ENCODE measurements at places on chromosomes 2 and 18.

DNA sequence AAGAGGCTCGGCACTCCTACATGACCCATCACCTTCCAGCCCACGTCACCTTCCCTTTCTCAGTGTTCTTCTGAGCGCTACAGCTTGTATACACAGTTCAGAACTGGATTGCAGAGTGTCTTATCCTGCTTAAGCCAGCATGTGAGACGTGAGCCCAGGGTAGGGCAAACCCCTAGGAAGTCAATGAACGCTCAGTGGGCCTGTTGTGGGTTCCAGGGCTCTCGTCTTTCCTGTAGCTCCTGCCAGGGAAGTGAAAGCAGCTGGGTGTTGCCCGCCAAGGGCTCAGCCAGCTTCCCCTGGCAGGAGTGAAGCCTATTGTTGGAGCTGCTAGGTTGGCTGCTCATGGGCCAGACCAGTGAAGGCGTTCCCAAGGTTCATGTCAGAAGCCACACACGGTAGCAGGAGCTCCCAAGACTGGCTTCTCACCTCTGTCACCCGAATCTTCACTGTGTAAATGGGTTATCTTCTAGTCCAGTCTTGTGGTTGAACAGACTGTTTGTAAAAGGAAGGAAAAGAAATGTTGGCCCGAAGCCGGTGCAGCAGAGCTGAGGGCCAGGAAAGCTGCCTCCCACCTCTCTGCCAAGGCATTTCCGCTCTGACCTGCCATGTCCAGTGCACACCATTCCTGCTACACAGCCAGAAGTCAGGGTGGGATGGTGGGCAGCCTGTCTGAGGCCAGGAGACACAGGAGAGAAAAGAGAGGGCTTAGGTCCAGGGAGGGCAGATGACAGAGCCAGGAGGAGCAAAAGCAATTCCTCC, 69.6 kb upstream of the RMDN2 start:
- no peak for DNase-seq

GRCh38 chr2:177998006-177998405, 74.6 kb downstream of the PDE11A start:
- no peak for DNase-seq

DNA sequence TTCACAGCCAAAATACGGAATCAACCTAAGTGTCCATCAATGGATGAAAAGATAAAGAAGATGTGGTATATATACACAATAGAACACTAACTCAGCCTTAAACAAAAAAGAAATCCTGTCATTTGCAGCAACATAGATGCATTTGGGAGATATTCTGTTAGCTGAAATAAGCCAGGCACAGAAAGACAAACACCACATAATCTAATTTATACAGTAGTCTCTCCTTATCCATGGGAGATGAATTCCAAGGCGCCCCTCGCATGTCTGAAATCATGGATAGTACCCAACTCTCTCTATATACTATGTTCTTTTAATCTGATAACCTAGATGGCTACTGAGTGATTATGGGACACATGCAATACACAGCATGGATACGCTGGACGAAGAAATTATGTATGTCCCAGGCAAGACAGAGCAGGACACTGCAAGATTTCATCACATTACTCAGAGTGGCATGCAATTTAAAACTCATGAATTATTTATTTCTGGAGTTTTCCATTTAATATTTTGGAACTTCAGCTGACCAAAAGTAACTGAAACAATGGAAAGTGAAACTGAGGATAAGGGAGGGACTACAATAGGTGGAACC, 39.5 kb downstream of the ORC4 start:
- DNase-seq = no peak

DNA sequence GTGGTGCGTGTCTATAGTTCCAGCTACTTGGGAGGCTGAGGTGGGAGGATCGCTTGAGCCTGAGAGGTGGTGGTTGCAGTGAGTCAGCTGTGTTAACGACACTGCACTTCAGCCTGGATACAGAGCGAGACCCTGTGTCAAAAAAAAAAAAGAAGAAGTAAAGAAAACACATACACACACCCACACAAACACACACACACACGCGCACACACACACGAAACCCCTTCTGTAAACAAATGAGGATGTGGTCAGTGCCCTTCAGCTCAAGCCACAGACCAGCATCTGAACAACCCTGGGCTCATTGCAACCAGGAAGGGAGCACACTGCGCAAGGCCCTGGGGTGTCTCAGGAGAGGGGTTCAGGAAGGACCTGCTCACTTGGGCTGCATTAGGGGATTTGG, 47.9 kb upstream of the KCNF1 start:
- peak; percentile 51 for DNase-seq

- no peak for DNase-seq
These were observed 233.7 kb upstream of the CXCR4 start for GRCh38 chr2:136351684-136352083.

DNA sequence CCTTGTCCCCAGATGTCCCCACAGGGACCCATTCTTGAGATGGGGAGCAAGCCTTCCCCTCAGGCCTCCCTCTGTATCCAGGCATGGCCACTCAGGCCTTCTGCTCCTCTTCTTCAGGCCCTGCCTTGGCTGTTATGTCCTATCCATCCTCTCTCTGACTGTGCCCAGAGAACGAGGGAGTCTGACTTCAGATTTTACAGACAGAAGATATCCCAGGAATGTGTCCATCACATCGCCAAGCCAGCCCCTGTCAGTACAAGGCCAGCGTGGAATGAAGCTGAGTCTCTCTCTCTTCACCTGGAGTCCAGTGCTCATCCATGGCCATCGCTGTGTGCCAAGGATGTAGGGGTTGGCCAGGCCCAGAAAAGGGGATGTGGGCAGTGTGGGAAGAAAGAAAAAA, 57.6 kb downstream of the SDC1 start:
- no peak for DNase-seq

- no peak for DNase-seq
These were observed 194.5 kb downstream of the IKZF2 start for GRCh38 chr2:212956665-212957607.

GRCh38 chr2:209762563-209762962, 9.1 kb upstream of the UNC80 start:
- DNase-seq = no peak

DNA sequence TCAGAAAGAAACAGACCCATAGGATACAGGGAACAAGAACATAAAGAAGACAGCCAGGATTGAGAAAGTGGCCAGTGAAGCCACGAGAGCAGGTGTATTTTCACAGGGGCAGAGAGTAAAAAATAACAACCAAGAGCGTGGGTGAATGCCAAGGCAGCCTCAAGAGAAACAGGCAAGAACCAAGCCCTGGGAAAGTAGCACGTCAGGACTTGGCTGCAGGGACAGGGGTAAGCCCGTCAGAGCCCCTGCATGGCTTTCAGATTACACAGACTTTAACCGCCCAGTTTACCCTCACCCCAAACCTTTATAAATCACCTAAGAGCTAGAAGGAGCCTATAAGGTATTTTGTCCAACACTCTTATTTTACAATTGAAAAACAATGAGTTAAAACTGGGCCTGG, 43.7 kb downstream of the ARL4C start:
- DNase-seq = no peak

DNA sequence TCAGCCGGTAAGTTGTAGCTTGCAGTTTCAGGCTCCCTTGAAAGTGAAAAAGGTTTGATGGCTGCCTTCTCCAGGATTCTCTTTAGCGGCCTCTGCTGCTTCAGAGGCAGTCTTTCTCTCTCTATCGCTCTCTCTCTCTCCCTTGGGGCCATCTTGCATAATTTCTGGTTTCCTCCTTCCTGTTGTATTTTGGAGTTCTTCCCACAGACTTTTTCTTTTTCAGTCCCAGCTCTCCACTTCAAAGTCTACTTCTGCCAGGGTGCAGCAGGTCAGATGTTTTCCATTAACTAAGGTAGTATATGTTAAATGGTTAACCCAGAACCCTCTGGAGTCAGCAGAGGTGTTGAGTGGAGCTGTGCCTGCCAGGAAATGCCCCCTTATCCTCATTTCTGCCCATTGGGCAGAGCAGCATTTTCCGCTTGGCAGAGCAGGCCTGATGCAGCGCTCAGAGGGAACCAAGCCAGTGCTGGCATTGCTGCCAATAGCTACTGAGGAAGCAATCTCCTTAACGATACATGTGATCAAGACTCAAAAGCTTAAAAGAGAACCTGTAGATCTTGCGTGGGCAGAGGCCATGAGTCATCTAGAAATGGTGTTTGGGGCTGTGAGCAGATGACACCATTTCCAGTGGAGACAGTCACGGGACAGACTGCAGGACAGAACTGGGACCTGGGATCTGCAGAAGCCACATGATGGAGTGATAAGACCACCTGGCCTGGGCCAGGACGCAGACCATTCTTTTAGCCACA, 20.8 kb downstream of the DBI start:
- peak; percentile 41 for DNase-seq

GRCh38 chr2:10982931-10983701, 71.4 kb downstream of the KCNF1 start:
- no peak for DNase-seq

GRCh38 chr2:221263573-221263972, 308.5 kb downstream of the EPHA4 start:
- DNase-seq = no peak

- no peak for DNase-seq
These were observed 217.6 kb downstream of the ATAD2B start for GRCh38 chr2:23709311-23709710.

DNA sequence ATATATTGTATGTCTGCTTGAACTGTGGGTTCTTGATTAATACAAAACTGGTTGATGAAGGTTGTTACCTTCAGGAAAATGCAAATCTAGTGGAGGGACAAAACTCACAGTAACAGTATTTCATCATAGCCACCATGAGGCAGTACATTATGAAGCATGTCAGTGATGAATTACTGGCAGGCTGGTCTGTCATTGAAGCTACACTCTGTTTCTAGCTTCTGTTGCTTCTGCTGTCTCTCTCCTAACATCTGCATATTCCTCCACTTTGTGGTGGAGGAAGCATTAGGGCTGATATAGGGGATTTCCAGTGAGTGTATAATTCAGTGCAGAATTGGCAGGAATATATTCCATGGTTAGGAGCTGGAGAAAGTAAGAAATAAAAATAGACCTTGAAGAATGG, 44.2 kb upstream of the RAB6D start:
- no peak for DNase-seq

DNA sequence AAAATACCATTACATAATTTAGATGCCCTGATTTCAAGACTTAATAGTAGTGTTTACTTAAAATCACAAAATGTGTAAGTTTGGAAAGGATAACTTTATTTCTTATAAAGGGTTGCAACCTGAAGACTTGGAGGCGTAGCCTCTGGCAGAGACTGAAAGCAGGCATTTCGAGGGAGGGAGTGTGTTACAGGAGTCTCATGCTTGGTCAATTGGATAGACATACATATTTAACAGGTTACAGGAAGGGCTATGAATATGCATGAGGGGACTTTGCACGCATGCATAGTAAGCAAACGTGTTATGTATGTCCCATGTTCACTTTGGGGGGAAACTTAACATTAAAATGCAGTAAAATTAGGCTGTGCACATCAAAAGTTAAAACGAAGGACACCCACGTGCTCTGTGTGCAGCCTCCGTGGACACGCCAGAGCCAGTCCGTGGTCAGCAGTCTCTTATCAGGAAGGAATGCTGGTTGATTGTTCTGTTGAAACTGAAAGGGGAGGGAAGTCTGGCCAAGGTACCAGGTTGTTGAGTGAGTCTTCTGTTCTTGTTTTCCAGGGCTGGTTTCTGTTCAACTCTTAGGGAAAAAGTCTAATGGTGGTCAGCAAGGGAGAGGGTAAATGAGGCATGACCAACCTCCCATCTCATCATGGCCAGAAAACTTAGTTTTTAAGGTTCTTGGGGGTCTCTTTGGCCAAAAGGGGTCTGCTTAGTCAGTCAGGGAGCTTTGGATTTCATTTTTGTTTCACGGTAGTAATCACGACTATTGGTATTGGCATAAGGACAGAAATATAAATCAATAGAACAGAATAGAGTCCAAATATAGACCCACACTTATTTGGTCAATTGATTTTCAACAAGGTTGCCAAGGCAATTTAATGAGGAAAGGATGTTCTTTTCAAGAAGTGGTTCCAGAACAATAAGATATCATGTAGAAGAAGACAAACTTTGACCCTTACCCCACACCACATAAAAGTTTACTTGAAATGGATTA, 121.9 kb downstream of the MCFD2 start:
- no peak for DNase-seq

DNA sequence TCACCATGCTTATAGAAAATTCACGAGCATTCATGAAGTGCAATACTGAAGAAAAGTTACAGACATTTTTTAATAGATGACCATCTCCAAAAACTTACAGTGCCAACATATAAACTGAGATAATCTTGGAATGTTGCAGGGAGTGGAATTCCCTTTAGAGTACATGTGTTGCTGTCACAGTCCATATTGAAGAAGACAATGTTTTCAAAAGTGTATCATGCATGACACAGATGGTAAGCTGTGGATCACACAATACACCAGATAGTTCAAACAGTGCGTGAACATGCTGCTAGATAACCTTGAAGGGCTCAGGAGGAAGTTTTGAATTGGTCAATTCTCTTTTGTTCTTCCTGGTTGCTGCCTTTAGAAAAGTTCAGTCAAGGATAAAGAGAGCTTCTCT, 1644.3 kb upstream of the NXPH2 start:
- no peak for DNase-seq

DNA sequence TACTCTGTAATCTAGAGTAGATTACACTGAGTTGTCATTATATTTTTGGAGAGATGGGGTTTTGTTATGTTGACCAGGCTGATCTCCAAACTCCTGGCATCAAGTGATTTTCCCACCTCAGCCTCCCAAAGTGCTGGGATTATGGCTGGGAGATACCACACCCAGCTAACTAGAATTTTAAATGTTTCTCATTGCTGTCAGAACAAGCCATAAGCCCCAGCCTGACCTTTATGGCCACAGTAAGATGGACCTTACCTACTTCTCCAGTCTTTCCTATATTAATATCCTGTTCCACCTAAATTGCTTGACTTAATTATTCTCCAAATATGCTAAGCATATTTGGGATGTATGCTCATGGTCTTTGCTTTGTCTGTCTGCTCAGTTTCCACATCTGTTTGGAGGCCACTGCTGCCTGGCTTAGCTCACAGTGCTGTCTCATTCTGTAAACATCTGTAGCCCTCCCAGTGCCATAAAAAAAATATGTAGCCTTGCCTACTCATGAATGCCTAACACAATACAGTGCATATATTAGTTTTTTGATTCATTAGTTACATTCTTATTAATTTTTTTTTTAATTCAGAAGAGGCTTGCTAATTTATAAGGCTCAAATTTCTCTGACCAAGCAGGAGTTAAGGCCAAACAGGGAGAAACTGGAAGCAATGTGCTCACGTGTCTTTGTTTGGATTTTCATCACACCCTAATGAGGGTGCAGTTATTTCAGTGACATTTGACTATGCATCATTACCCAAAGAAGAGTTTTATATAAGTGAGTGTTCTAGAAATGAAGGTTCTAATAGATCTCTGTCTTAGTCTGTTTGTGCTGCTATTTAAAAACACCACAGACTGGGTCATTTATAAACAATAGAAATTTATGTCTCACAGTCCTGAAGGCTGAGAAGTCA, 45.3 kb upstream of the PSME4 start:
- no peak for DNase-seq

- DNase-seq = no peak
These were observed 437.1 kb downstream of the DCDC2C start for GRCh38 chr2:4140281-4140970.

Measured in stimulated activated naive B cell treated with anti-CD40 and anti-IgM and Interleukin-4, amounts not matched to agents 10 μg/mL and 1 μg/mL and 100 μg/mL, for 72 hours (primary cell).